ENCODE measurements at places on chromosomes 3 and 15.

GRCh38 chr3:149378478-149379309 is 1.2 kb upstream of the TM4SF1 start:
- no peak for DNase-seq

DNA sequence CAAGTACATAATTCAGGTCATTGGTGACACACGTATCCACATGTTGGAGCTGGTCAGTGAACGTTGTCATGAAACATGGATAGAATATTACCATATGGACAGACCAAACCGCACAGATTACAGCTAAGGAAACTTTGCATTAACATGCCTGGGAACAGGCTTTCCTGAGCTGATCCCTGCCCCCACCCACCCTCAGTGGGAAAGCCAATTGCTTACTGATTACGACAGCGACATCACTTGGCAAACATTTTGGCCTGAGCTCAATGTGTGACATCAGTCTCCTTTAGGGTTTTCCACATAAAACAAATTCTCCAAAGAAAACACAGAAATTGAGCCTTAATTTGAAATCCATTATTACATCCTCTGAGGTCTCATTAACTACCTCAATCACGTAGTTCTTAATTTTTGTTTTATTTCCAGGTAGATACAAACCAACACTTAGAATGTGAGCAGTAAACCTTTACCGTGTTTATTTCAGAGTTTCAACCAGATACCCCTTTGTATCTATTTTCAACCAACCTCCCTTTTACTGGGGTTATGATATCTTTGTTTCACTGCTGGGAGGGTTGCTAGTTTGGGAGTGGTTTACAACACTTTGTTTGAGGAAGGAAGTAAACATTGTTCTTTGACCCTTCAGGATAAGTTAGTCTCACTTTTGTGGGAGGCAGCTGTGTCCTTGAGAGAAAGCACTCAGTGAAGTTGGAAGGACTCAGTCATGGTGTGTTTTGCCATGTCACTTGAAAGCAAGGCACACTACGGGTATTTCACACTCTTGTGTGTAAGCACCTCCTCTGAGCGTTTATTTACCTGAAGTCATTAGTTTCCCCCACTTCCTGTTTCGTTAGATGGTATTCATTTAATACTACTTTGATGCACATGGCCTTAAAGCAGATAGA is 103.1 kb downstream of the CMSS1 start:
- DNase-seq: no peak

GRCh38 chr3:163614886-163615285 is 1463.4 kb downstream of the SI start:
- no peak for DNase-seq

- no peak for DNase-seq
Measured at GRCh38 chr3:102180280-102180931, 254.4 kb upstream of the ZPLD1 start.

- no peak for DNase-seq
Measured at GRCh38 chr3:133548090-133548489, 25.4 kb upstream of the CDV3 start.

- DNase-seq: no peak
Measured at GRCh38 chr15:93321881-93322282, 232.9 kb upstream of the RGMA start.

DNA sequence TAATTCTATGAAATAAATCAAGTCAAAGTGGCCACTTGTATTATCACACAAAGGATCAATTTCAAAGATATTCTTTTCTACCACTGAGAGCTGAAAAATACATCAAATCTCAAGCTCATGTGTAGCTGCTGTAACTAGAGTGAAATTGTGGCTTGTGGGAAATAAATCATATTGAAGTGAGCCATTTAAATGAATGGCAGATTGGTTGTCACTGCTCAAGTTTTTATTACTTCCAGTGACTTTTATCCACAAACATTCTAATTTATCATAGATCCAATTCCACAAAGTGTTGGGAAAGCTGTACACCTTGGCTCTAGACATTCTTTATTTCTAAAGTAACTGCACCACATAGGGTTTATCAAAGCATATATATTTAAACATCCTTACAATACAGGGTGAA is 285.4 kb downstream of the CNTN3 start:
- no peak for DNase-seq

DNA sequence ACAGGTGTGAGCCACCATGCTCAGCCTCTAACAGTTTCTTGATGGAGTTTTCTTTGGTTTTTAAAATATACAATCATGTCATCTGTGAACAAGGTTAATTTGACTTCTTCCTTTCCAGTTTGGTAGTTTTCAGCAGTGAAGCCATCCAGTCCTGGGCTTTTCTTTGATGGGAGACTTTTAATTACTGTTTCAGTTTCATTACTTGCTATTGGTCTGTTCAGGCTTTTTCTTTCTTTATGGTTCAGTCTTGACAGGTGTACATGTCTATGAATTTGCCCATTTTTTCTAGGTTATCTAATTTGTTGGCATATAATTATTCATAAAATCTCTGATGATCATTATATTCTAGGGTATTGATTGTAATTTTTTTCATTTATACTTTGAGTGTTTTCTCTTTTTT is 36.8 kb downstream of the PFN2 start:
- DNase-seq: no peak

- DNase-seq: no peak
Measured at GRCh38 chr3:127349501-127350171, 61.8 kb upstream of the PRR20G start.

GRCh38 chr3:72143966-72144717 is 359.2 kb upstream of the PROK2 start:
- no peak for DNase-seq

- no peak for DNase-seq
Measured at GRCh38 chr3:186949281-186949982, 19.1 kb downstream of the ST6GAL1 start.

GRCh38 chr3:196287440-196288140 is at the start of gene PCYT1A:
PCYT1A (minus strand) TSS chr3:196287726; CDS start chr3:196270531, 17,195 bp downstream.
- peak; percentile 22 for DNase-seq

DNA sequence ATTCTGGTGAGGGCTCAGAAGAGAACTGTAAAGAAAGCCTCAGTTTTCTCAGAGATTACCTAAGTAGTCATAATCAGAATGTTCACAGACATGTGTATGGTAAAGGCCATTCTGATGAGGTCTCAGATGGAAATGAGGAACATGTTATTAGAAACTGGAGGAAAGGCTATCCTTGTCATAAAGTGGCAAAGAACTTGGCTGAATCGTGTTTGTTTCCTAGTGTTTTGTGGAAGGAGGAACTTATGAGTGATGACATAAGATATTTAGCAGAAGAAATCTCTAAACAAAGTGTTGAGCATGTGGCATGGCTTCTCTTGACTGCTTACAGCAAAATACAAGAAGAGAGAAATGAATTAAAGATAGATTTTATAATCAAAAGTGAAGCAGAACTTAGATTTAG is 12.8 kb upstream of the KLHL40 start:
- no peak for DNase-seq

- no peak for DNase-seq
Measured at GRCh38 chr3:186849374-186849975, 7.0 kb downstream of the ADIPOQ start.

- DNase-seq: no peak
Measured at GRCh38 chr3:161695811-161696210, 199.2 kb downstream of the OTOL1 start.

- DNase-seq: no peak
Measured at GRCh38 chr15:78396976-78397375, 41.0 kb upstream of the IREB2 start.

DNA sequence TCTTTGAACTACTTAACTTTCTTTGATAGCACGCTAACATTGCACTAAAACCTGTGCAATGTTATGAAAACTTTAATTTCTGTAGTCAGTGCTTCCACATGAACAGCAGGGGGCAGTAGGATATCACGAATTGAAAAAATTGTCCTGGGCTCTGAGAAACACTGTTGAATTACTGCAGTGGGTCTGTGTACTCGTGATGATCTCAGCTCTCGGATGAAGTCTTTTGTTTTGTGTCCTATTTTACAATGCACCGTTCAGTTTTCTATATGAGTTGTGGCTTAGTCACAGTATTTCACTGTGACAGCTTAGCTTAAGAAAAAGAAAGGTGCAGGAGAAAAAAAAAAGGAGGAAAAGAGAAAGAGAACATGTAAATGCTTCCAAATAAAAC is 141.3 kb upstream of the CCDC54 start:
- DNase-seq: no peak

- DNase-seq: no peak
Measured at GRCh38 chr3:52805270-52806039, 10.9 kb downstream of the ITIH3 start.

DNA sequence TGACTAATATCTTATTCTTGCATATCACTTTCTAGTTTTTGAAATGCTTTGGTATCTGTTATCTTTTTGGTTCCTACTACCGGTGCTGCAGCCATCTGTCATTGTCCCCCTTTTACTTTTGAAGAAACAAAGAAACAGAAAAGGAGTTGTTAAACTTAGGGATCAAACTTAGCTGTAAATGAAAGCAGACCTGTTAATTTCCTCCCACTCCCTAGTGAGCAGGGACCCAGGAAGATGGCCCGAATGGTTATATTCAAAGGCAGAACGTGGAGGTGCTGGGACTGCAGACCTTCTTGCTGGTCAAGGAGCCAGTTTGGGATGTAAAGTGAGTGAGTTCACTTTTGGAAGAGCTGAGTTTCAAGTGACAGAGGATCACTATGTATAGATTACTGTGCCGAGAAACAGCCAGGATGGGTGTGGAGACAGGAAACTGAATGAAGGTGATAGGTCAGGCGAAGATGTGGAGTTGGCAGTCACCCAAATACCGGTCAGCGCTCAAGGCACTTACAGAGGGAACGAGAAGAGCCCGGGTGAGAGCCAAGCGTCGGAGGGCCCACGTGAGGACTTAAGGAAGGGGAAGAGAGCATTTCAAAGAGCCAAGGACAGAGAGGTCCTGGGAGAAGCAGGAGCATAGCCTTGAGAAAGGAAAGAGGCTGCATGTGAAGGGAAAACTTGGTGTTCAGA is 20.1 kb downstream of the KBTBD8 start:
- DNase-seq: no peak

GRCh38 chr3:8278448-8278847 is 223.2 kb upstream of the LMCD1 start:
- no peak for DNase-seq

DNA sequence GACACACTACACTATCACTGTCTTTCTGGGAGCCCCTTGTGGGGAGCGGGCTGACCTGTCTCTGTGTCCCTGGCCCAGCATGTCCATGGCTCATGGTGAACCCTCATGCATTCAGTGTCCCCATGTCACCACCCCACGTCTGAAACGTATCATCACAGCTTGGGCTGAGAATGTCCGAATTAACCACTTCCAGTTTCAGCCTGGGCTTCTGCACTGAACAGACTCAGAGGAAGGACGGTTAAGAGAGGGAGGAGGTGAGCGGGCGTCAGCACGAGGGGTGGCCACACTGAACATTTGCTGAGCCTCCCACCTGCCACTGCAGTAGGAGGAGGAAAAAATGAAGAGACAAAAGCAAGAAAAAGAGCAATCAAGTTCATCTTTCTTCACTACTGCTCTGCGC is 30.5 kb downstream of the ATP2B2 start:
- DNase-seq: no peak

DNA sequence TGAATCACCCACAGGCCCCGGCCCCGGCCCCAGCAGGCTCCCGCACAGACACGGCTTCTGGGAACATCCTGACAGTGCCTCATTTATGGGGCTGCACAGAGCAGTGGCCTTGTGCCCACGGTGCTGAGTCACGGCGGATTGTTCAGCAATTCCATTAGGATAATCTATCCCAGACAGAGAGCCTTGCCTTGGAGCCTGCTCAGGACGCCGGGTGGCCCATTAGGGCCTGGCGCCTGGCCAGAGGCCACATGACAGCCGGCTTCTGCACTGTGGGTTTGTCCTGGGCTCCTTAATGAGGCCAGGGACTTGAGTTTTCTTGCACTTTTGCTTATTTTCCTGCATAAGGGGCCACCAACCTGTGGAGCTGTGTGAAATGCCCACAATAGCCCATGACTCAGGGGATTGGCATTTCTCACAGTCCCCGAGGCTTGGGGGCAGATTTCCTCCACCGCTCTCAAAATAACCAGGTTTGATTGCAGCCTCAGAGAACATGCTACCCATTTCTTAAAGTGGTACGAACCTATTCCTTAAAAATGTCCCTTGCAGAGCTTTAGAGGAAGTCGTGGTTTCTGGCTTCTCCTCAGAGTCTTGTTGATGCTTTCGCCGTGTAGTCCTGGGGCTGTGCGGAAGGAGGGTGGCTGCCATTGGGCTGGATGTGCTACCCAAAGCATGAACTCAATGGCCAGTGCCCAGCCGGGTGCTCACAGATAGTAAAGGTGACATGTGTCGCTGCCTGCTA is 19.0 kb downstream of the SYNM start:
- DNase-seq: no peak

GRCh38 chr15:36773698-36774097 is 194.3 kb downstream of the CDIN1 start:
- DNase-seq: no peak

GRCh38 chr3:171454041-171454440 is 6.2 kb downstream of the TNIK start:
- DNase-seq: no peak

- DNase-seq: no peak
Measured at GRCh38 chr15:60656885-60657284, 177.9 kb upstream of the ICE2 start.

GRCh38 chr15:42457445-42458442 is 33.2 kb downstream of the ZNF106 start:
- no peak for DNase-seq

- no peak for DNase-seq
Measured at GRCh38 chr15:39110336-39110735, 470.5 kb upstream of the THBS1 start.

DNA sequence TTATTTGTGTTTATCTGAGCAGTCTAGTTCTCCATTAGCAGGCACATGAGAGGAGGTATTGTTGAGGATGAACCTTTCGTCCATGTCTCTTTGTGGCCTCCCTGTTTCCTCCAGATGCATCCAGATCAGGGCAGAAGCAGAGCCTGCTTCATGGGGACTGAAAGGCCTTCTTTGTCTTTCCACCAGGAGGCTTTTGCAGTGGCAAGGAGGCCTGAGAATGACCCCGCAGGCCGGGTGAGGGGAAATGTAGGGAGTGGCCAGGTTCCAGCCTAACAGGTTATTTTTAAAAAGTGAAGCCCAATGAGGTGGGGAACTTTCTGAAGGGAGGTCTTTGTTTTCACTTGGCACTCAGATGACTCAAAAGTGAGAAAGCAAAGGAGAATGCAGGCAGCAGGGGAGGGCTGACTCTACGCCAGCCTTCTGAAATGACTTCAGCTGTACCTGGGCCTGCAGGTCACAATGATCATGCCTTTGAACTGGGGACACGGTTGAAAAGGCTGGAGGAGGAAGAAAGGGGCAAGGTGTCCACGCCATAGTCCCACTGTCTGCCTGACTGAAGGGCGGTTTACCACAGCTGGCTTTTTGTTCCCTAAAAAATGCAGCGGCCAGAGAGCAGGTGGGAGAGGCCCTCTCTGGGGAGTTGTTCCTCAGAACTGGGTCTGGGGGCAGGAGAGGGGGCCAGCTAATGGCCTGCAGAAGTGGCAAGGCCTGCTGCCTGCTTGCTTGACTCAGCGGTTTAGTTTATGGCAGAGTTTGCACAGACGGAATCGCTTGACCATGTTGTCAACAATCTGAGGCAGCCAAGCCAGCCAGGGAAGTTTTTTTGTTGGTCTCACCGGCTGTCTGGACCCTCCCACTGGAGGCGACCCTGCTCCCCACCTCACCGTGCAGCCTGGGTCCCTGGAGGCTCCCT is 28.7 kb downstream of the CMTM7 start:
- no peak for DNase-seq

- no peak for DNase-seq
Measured at GRCh38 chr3:142450189-142450588, 2.4 kb upstream of the XRN1 start.

GRCh38 chr3:124671106-124671505 is 59.1 kb upstream of the UMPS start:
- DNase-seq: no peak

- DNase-seq: no peak
Measured at GRCh38 chr3:27532426-27533260, 48.5 kb upstream of the SLC4A7 start.
